ENCODE measurements at places on chromosomes 6 and 20. TPM values are rescaled to one million over a fixed set of nuclear protein-coding genes. Genes with fewer than 3 reads are reported as not detected.

Gene CNBD2
- not detected for total RNA-seq

Gene TGM2
- total RNA-seq, result 529 TPM

Gene CPXM1
- total RNA-seq, result not detected

Gene PSORS1C2
- total RNA-seq, result 5.2 TPM

Gene THEMIS
- not detected for total RNA-seq

Gene SLC17A2
- not detected for total RNA-seq

Gene COL19A1
- total RNA-seq, result not detected

DNA sequence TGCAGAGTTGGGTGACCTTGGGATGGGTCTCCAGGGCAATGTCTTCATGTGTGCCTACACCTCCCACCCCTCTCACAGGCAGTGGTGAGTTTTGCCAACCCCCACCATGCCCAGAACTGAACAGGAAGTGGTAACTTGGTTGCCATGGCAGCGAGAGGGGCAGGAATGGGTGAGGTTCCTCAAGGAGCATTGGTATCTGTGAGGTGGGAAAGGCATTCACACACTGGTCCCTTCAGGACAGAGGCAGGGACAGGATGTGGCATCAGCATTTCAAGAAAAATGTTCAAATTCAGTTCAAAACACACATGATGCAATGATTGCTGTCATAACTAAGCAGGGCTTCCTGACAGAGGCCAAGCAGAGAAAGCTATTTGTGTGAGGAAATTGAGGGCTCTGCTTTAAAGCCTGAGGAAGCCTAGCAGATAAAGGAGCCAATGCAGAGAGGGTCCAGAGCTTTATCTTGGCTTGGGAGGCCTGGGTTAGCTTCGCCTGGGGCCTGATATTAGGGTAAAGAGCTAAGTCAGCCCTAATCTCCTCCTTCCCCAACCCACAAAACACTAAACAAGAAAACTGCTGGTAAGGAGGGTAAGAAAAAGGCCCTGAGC, 551 bp downstream of the TREML2 start:
- DNase-seq, result peak; percentile 32

- no peak for DNase-seq
Observed at GRCh38 chr6:21908161-21908848, 314.8 kb downstream of the SOX4 start.

- no peak for DNase-seq
Observed at GRCh38 chr20:1656844-1657243, 735 bp downstream of the SIRPG start.

DNA sequence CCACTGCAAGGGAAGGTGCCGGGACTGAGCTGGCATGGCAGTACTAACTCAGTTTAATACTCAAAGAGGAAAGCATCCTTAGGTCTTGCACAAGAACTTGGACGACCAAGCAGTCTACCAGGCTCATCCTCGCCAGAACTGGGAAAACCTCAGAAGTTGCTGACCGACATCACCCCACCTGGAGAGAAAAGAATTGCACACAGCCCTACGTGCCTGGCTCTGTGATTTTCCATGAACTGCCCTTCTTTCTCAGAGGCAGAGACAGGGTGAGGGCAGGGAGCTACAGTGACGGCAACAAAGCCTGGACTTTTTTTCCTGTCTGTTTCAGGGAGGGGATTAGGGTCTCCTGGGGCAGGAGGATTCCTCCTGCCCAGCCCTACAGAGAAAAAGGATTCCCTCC, 8.0 kb downstream of the JAG1 start:
- no peak for DNase-seq

GRCh38 chr20:3646067-3646440, 17.1 kb downstream of the GFRA4 start:
- DNase-seq, result no peak

DNA sequence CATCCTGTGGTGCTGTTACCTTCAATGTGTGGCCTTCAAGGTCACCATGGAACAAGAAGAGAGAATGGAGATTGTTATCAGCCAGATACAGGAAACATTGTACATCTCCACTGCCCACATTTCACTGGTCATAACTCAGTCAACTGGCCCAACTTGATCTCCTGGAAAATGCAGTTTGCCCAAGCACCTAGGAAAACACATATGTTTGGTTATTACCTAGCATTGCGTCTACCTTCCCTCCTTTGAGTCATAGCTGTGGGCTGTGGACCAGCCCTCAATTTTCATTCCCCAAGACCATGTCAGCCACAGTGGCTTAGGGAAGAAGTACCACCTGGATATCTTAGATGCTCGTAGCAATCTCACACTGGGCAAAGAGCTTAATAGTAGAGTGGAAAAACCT, 513.4 kb downstream of the KIF16B start:
- DNase-seq, result no peak

- DNase-seq, result no peak
Observed at GRCh38 chr6:97925504-97925903, 642.5 kb upstream of the MMS22L start.

DNA sequence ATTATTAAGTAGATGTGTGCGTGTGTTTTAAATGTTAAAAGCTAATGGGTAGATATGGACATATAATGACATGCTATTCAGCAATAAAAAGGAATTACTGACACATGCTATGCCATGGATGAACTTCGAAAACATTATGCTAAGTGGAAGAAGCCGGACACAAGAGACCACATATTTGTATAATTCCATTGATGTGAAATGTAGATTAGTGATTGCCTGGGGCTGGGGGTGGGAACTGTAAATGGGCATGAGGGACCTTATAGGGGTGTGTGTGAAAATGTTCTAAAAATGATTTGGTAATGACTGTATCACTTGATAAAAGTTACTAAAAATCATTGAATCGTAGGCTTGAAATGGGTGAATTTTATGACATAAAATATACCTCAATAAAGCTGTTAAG, 104.5 kb upstream of the BEND3 start:
- DNase-seq, result no peak

GRCh38 chr6:15882915-15883314, 220.1 kb upstream of the DTNBP1 start:
- no peak for DNase-seq

DNA sequence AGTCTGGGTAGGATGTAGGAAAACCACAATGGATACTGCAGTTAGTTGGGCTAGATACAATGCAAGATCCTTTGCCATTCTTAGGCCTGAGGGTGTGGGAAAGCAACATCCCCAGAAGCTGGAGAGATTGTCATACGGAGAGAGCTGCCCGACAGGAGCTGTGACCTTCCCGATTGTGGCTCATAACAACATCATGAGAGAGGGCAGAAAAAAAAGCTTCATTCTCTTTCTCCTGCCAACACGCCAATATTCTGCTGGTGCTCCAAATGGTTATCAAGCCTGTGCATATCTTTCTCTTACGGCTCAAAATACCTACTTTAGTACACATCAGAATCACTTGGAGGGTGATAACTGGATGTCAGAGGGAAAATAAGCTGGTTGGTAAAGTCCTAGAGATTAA, 81.1 kb downstream of the IBTK start:
- no peak for DNase-seq

DNA sequence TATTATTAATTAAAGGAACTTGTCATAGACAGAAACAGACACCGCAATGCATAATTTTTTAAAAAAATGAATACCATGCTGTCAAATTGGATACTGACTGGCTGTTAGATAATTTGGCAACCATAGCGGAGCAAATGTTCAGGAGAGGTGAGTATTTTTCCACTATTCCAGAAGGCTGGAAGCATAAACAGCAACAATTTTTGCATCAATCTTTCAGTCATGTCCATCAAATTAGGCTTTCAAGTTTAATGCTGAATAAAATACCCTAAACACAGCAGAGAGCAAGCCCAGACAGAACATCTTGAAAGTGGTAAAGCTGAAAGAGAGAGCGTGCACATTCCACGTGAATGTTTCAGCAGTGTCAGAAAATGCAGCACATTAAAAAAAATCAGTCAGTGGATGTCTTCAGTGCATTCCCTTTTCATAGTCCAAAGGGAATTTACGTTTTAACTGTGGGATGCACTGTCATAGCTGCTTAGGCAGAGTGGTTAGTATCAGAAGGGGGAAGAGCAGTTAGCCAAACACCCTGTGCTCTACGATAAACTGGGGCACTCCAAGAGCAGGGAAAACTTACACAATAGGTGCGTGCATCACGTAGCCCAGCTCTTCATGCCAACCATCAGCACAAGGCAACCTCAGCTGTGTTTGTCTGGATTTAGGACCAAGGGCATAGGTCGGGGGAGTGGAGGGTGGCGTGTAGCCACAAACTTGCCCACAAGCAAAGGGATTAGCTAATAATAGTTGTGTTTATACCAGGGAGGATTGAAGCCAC, 116.2 kb upstream of the STMND1 start:
- no peak for DNase-seq

- DNase-seq, result no peak
Observed at GRCh38 chr6:125354649-125355048, 52.9 kb upstream of the HDDC2 start.

- DNase-seq, result no peak
Observed at GRCh38 chr6:166578536-166579236, 7.8 kb downstream of the RAMACL start.

- no peak for DNase-seq
Observed at GRCh38 chr6:122079916-122080315, 319.5 kb upstream of the HSF2 start.

DNA sequence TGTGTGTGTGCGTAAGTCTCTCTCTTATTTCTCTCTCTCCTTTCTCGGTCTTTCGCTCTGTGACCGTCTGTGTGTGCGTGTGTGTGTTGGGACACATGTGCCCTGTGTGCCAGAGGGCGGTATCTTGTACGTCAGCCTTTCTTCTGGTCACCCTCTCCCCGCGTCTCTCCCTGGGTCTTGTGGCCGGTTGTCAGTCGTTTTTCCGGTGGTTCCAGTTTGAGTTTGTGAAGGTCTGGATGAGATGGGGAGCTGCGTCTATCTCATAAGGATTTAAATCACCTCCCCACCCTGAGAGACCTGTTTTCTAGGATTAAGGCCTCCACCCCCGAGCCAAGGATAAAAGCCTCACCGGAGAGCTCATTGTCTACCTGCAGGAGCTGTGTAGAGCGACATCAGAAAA, 295.5 kb upstream of the ZNF337 start:
- no peak for DNase-seq

- no peak for DNase-seq
Observed at GRCh38 chr6:138914701-138915100, 73.4 kb downstream of the REPS1 start.

DNA sequence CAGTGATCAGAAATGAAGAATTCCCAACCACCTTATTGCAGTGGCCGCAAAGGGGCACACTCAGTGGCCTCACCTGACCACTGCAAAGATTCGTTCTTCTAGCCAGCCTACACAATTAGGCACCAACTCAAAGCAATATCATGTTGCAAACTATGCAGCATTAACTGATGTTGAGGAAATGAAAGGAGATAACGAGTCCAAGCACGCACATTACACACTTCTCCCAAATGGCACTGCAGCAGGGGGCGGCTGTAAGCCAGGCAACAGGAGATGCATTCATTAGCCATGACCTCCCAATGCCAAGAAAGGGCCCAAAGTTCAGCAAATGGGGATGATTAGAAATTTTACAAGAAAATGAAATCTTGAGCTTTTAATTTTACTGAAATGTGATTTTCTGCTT, 39.3 kb downstream of the ATXN1 start:
- DNase-seq, result no peak

- no peak for DNase-seq
Observed at GRCh38 chr6:168660400-168660945, 219.5 kb downstream of the SMOC2 start.

DNA sequence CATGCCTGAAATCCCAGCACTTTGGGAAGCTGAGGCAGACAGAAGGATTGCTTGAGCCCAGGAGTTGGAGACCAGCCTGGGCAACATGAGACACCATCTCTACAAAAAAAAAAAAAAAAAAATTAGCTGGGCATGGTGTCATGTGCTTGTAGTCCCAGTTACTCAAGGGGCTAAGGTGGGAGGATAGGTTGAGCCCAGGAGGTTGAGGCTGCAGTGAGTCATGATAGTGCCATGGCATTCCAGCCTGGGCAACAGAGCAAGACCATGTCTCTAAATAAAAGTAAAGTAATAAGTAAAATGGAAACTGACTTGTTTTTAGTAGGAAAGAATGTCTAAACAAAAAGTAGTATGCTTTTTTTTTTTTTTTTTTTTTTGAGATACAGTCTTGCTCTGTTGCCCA, 240.7 kb downstream of the ARID1B start:
- DNase-seq, result no peak

DNA sequence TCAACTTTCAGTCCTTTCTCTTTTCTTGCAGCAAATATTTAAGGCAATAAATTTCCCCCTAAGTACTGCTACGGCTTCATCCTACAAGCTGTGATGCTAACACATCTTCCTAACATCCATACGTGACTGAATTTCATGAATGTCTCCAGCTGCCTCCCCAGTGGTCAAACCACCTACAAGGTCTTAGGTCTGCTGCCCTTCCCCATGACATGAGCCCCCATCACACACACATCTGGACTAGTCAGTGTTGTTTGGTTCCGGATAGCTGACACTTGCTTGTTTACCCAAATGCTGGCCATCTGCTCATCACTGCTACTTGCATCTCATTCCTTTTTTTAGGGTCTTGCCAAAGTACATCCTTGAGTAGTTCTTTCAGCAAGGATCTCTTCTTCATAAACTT, 14.6 kb downstream of the RRBP1 start:
- no peak for DNase-seq

- no peak for DNase-seq
Observed at GRCh38 chr6:836276-836853, 143.4 kb upstream of the EXOC2 start.

DNA sequence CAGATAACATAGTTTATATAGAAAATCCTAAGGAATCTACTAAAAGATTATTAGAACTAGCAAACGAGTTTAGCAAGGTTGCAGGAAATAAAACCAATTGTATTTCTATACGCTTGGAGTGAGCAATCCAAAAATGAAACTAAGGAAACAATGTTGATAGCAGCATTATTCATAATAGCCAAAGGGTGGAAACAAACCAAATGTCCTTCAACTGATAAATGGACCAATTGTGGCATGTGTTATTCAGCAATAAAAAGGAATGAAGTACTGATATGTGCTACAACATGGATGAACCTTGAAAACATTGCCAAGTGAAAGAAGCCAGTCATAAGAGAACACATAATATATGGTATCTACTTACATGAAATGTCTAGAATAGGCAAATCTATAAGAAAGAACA, 101.0 kb upstream of the VSTM2L start:
- DNase-seq, result no peak

DNA sequence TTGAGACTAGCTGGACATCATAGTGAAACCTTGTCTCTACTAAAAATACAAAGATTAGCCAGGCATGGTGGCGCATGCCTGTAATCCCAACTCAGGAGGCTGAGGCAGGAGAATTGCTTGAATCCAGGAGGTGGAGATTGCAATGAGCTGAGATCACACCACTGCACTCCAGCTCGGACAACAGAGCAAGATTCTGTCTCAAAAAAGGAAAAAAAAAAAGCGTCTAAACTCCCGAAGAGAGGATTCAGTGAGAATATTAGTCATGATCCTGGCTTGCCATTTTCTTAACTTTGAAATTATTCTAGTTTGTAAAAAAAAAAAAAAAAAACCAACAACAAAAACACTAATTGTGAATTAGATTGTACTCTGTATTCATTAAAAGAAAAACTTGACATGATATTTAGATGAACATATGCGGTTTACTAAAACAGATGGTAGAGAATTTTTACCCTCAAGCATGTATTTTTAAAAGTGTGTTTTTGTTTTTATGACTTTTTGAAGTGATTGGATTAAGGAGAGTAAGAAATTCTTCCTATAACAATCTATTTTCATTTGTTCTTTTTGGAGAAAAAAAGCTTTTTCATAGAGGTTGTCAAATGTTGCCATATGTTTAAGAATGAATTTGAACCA, 80.7 kb downstream of the UST start:
- no peak for DNase-seq

- no peak for DNase-seq
Observed at GRCh38 chr6:170083236-170084051, 207.4 kb downstream of the DLL1 start.

Measured in ascending aorta (tissue), 2 donors.